Nucleus accumbens (tissue), 56 donors: ENCODE measurements at places on chromosomes 5 and 9.

- DNase-seq: no peak
These were observed 18.8 kb upstream of the FAM13B start for GRCh38 chr5:138051441-138052296.

GRCh38 chr9:78439866-78440830 is 143.2 kb downstream of the PSAT1 start:
- DNase-seq: no peak

- no peak for DNase-seq
These were observed 578.4 kb upstream of the COX7C start for GRCh38 chr5:86039351-86039750.

- no peak for DNase-seq
These were observed 90.3 kb downstream of the ZNF474 start for GRCh38 chr5:122219436-122220166.

DNA sequence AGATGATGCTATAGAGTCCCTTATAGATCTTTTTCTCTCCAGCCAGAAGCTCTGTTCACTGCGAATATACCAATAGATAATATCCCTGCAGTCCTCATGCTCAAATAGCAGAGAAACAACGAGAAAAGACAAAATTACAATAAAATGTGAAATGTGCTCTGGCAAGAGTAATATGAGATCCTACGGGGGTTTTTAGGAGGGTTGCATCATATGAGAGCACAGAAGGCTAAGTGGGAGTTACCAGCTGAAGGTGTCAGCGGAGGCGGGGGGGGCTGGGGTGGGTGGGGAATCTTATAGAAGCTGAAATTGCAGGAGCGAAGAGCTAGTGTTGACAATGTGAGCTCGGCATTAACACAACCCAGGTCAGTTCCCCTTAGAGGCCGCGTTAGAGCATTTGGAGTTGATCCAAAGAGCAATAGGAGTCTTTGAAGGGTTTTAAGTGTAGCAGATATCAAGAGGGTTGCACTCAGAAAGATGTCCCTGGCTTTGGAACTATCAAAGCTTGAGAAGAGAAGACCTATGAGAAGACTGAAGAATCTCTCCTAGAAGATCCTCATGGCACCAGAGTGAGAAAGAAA is 109.7 kb downstream of the BASP1 start:
- DNase-seq: no peak

DNA sequence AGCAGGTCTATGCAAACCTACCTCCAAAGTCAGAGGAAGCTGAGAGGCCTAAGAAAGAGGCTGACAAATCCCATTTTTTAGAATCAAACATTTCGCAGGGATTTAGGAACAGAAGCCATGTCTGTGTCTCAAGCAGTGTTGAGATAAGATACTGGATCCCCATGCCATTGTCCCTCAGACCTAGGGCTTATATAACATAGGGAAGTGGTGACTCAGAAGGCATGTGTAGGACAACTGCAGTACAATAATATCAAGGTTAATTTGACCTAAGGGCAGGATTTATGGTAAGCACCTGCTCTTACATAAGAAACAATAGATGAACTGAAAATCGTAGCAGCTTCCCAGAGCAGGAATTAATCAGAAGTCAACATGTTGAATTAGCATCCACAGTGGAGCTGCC is 459.4 kb downstream of the ANXA1 start:
- DNase-seq: no peak

DNA sequence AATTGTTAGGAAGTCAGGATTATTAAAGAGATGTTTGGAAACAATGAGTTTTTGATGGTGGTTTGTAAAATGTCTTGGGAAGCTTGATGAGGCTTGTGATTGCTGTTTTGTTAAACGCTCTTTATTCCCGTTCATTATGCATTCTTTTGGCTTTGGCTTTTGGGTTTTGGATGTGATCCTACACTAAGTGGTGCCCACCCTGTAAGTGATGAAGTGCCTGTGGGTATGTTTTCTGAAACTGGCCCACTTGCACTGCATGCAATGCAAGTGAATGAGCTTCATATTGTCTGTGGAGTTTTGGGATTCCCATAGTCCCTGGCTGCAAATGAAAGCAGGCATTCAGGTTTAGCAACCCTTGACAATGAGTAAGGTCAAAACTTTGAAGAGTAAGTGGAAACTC is 1035.5 kb upstream of the WWC1 start:
- DNase-seq: no peak

- DNase-seq: no peak
These were observed 31.7 kb upstream of the MSH3 start for GRCh38 chr5:80622756-80623155.

DNA sequence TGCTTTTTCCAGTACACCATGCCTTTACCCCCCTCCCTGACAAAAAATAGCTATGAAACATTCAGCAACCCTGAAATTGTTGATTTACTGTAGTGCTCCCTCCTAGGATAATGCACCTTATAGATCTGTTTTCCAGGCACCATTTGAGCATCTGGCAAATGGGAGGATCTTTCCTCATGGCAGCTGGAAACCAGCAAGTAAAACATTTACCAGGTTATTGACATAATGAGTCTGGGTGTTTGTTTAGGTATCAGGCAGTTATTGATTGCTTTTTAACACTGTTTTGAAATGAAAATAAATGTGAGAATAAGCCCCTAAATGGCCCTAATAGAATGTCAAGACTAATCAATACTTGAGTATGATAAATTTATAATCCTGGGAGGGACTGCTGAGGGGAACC is 57.3 kb upstream of the KLF4 start:
- no peak for DNase-seq

DNA sequence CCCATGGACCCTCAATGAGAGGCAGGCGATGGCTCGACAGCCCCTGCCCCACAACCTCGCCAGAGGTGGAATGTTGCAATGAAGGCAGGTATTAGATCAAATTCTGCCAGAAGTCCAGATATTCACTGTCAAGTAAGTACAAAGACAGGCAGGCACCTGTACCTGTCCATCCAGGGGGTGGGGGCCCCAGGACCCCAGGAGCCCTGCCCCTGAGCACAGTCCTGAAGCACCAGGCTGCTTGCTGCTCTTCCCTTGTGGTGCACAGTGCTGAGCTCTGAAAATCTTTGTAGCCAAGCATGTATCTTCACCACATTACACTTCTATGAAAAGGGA is 26.2 kb upstream of the HMCN2 start:
- DNase-seq: no peak

GRCh38 chr5:73764996-73765395 is 139.0 kb downstream of the ARHGEF28 start:
- no peak for DNase-seq

- no peak for DNase-seq
These were observed 2.3 kb upstream of the IARS1 start for GRCh38 chr9:92295827-92296258.

DNA sequence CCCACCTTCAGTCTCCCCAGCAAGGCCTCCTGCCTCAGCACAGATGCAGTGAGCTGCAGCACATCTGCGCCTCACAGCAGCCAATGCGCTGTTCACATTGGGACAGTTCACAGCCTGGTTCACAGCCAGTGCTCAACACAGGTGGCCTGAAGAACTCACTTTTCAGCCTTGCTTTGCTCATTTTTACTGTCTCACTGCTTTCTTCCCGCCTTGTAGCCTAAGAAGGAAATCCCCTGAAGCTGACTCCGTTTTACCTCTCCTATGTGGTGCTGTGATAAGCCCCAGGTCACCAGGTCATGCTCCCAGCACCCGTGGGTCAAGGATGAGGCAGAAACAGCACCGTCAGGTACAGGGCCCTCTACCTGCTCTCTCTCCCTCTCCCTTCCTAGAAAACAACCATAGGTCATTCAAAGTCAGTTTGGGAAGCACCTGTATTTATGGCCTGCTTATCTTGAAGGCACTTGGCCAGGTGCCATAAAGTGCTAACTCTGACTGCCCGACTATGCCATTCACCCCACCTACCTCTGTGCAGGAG is 1.1 kb downstream of the GCNT4 start:
- no peak for DNase-seq

DNA sequence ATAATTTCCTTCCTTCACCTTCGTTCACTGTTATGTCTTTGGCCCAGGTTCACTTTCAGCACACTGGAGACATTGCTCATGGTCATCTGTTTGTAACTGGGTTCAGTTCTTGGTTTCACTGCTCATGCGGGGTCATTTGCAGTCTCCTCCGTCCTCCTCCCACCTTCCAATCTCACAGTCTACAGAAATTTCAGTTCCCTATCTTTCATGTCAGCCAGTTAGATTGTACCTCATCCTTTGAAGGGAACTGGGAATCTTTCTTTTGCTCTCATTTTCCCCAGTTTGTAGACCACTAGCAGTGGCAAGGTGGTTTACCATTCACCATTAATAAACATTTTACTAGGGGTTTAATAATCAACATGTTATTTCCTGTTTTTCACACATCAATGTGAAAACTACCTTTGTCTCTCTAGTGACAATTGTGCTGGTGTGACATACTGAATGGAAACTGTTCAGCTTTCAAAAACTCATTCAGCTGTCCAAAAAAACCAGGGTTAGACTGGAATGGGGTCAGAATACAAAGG is 100.9 kb upstream of the IL6ST start:
- DNase-seq: no peak

GRCh38 chr5:96256795-96257470 is 176.1 kb downstream of the PCSK1 start:
- DNase-seq: no peak

DNA sequence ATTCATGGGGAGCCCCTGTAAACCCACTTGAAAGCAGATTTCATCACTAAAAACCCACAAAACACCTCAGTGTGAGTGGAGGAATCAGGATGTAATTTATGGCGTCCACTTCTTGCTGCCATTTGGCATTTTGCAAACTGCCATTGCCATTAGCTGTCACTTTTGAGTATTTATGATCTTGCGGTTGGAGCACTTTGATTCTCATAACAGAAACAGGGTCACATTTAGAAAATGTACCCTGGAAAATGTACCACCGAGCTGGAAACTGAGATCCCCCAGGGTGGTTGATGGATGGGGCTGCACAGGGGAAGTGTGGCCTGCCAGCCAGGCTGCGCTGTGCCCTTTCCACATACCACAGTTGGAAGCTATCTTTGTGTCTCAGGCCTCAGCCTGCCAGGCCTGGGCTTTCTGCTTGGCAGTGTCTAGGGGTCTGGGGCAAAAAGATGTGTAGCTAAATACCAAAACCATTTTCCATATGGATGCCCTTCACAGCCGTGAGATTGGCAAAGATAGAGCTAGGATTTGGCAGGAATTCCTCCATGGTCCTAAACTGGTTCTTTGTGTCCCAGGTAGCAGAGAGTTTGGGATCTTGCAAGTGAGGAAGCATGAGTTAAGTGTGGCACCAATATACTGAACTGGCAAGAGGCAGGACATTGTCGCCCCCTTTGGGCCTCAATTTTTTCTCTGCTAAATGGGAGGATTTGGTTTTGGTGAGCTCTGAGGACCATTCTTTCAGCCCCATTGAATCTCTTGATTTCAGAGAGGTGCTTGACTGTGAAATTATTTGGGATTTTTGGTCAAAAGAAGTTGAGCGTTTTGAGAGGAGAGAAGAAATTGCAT is 46.2 kb downstream of the GALNT10 start:
- no peak for DNase-seq

- no peak for DNase-seq
These were observed 105.9 kb downstream of the HOMER1 start for GRCh38 chr5:79408028-79408427.

DNA sequence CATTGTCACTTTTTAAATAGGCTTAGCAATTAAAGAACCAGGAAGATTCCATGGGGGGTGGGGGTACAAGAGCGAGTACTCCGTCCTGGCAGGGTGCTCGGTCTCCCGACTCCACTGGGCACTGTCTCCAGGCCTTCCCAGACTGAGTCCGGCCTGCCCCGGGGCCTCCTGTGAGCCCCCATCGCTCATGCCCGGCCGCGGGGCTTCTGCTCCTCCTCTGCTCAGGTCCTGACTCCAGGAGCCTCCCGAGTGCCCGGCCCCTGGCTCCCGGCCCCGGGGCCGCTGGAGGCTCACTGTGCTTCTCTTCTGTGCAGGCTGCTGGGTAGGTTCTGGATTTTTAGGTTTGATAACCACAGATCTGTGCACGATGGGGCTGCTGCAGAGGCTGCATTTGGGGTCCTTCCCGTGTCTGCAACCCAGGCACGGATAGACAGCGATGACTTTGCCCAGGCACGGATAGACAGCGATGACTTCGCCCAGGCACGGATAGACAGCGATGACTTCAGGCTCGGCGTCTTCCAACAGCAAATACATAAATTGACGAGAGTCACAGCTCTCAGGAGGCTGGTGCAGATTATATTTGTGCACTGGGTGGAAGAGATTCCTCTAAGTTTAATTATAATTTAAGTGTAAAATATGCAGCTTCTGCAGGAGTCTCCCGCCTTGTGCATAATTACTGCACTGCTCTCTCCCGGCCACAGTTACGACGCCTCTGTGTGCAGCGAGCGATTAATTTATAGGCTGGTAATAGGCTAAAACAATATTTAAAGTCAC is 74.8 kb upstream of the RXRA start:
- no peak for DNase-seq

DNA sequence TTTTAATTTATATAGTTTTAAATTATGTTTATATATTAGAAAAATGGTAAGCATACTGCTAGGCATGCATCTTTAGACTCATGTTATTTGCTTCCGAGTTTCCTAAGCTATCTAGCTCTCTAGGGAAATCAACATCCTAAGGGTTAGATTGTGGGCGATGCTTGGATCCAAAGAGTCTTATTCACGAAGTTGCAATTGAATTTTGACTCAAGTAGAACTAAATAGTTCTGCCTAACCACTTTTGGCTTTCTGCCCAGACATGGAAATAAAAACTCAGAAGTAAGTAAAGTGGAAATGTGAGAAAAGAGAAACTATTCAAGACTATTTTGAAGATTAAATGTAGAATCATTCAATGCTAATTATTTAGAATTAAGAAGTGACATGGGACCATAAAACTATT is 440.4 kb downstream of the CDH18 start:
- DNase-seq: no peak

- DNase-seq: no peak
These were observed 96.6 kb downstream of the FNBP1 start for GRCh38 chr9:129946246-129946995.
